ENCODE measurements at places on chromosomes 2 and 18.

DNA sequence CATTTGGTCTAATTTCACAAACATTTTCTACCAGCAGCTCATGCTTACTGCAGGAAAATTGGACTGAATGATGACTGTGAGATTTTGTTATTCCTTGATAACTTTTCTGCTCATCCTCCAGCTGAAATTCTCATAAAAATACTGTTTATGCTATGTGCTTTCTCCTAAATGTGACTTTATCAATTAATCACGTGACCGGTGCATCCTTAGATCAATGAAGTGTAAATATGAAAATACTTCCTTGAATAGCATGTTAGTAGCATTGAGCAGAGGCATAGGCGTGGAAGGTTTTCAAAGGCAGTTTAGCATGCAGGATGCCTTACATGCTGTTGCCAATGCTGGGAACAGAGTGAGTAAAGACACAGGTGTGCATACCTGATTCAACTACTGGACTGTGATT is 1002.5 kb downstream of the CBLN2 start:
- DNase-seq, result no peak

- no peak for DNase-seq
These were observed 34.8 kb downstream of the ADNP2 start for GRCh38 chr18:80143881-80144280.

DNA sequence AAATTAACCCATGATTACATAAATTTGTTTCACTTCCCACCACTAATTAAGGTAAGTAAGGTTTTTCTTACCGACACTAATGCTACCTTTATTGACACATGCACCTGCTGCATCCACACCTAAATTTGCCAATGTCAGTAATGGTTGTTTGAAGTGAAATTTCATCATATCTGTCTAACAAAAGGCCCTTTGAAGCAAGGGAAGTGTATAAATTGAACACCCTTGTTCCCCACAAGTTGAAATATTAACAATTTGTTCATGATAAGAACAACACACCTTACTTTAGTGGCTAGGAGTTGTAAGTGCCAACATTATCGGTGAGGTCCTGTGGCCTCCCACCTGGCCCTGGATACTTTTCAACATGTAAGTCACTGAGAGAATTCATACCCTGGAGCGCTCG is 116.3 kb upstream of the CDCA7 start:
- DNase-seq, result no peak

- no peak for DNase-seq
These were observed 177.7 kb downstream of the DIS3L2 start for GRCh38 chr2:232139171-232139594.

- no peak for DNase-seq
These were observed 259.3 kb downstream of the SOX11 start for GRCh38 chr2:5951471-5951870.

DNA sequence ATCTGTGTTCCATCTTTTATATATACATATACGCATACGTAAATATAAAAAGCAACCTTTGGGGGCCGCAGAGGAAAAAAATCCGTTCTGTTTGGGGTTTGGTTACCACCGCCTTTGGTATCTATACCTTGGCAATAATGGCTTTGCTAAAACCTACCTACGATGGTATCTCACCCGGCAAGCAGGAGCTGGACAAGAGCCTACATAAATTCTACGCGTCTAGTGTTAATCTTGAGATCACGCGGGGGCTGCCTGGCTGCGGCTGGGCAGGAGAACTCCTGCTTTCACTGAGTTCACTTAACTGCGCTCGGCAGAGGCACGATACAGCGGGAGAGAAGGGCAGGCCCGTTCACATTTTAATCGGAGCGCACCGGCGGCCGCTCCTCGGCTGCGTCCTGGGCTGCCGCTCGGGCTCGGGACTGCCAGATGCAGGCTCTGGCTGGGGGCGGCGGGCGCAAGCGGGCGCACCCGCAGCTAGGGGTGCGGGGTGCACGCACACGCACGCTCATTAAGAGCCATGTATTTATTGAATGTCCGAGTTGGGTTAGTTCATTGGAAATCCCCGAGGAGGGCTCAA is 1.7 kb upstream of the POU3F3 start:
- no peak for DNase-seq

GRCh38 chr2:182980115-182980514 is 58.1 kb downstream of the NCKAP1 start:
- DNase-seq, result no peak

DNA sequence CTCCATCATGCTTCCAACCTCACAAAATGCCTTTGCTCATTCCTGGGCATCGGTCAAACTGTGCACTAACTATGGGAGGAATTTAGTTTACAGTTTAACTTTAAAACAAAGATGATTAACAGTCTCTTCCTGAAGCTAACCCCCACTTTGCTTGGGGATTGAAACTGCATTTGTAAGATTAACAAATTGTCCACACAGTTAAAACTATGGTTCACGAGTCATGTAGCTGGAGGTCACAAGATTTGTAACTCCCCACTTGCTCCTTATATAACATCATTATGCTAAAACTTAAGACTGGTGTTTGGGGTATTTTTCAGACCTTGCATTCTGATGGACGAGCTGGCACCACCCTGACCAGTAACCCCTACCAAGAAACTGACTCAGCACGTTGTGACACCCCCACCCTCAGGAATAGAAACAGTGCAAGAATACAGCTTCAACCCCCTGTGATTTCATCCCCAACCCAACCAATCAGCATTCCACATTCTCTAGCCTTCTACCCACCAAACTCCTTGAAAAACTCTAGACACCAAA is 252.3 kb downstream of the MBD5 start:
- DNase-seq, result no peak

GRCh38 chr18:11960743-11961380 is 20.4 kb upstream of the IMPA2 start:
- no peak for DNase-seq

GRCh38 chr18:47163241-47163640 is 12.9 kb downstream of the IER3IP1 start:
- DNase-seq, result no peak

- DNase-seq, result no peak
These were observed 125.5 kb downstream of the MC4R start for GRCh38 chr18:60247103-60247502.
